ENCODE measurements at places on chromosomes 3 and 15. TPM values are rescaled to one million over a fixed set of nuclear protein-coding genes. Genes with fewer than 3 reads are reported as not detected.

GRCh38 chr3:52262447-52262846 is 16.0 kb downstream of the WDR82 start:
- DNase-seq, result no peak

Gene RTP3
- not detected for polyA plus RNA-seq

DNA sequence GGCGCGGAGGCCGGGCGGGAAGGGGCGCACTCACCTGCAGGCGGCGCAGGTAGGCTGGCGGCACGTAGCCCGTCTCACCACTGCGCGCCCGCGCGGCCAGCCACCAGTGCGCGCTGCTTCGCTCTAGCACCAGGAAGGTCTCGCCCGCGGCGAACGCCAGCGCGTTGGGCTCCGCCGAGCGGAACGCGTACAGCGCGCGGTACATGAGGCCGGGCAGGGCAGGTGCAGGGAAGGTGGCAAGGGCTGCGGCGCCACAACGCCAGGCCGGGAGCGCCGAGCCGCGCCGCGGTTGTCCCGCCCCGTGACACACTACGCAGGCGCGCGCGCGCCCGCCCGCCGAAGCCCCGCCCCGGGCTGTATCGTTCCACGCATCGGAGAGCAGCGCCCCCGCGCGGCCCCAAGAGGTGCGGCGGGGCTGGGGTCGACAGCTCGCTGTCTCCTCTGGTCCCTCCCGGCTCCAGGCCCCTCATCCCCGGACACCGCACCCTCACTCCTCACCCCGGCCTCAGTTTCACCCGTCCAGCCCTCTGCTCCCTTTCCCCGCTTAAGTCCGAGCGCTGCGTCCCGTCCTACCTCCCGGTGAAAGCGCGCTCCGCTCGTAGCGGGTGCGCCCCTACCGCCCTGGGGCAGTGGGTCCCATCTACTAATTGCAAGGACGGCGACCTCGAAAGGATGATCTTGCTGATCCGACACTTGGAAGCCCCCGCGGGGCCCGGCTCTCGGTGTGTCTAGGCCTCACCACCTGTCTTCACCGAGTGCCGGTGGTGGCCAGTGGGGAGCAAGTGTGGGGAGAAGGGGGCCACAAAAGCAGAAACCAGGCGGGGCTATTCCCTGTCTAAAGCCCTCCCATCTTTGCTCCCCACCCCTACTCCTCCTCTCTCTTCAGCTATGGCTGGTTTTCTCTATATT is at the start of gene NCKIPSD:
NCKIPSD (minus strand) TSS at position 313 of the 909 bp plus-strand sequence; CDS start at position 205, 108 bp downstream.
- peak; percentile 79 for DNase-seq

Gene THAP10
- 2.5 TPM for polyA plus RNA-seq

Gene TMEM45A
- 21.3 TPM for polyA plus RNA-seq

Gene ADGRG7
- 0.07 TPM for polyA plus RNA-seq

GRCh38 chr3:179415377-179415776 is 35.9 kb downstream of the GNB4 start:
- DNase-seq, result no peak
